ENCODE measurements at places on chromosomes 7 and 10.

GRCh38 chr10:15489431-15489830, 118.3 kb upstream of the FAM171A1 start:
- no peak for DNase-seq

GRCh38 chr10:17923728-17924127, 28.0 kb upstream of the SLC39A12 start:
- DNase-seq: peak; percentile 82

- DNase-seq: no peak
Observed at GRCh38 chr10:20986049-20986448, 88.9 kb upstream of the NEBL start.

GRCh38 chr10:4396401-4397283, 429.4 kb upstream of the AKR1E2 start:
- no peak for DNase-seq

- no peak for DNase-seq
Observed at GRCh38 chr10:63630931-63631680, 109.9 kb downstream of the REEP3 start.

- DNase-seq: peak; percentile 38
Observed at GRCh38 chr7:45000093-45001032, at the start of gene CCM2. TSS of gene CCM2 (plus strand) at chr7:45000201. CDS start at chr7:45000334, 133 bp downstream.

GRCh38 chr7:111259991-111260390, 169.1 kb downstream of the LRRN3 start:
- DNase-seq: no peak
